ENCODE measurements at places on chromosomes 1 and 21.

DNA sequence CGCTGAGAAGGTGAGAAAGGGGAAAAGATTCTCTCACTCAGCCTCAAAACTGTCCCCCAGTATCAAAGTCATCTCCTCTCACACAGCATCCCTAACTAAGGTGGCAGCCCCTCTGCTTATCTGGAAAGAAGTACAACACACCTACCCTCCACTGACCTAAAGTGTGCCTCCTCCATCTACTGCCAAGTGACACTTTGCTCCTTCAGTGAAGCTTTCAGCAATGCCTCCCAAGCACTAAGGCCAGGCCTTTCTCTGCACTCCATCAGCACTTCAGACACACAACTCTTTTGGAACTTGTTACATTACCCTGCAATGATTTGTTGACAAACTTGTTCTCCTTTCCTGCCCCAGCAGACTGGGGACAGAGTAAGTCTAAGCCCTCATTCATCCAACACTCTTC is 1.4 kb downstream of the SH3BP5L start:
- DNase-seq, result no peak
- H3K4me1 ChIP-seq, result peaks cover 34% of the 10 kb centered on the region
- H3K27me3 ChIP-seq, result no peaks in the 10 kb centered on the region
- H3K27ac ChIP-seq, result no peak overlapping the region

- H3K4me1 ChIP-seq, result no peaks in the 10 kb centered on the region
- no peak for DNase-seq
- H3K36me3 ChIP-seq, result no peaks in the 10 kb centered on the region
- H3K4me3 ChIP-seq, result no peak overlapping the region
- no peak overlapping the region for H3K27ac ChIP-seq
- H3K27me3 ChIP-seq, result no peaks in the 10 kb centered on the region
These were observed 72.2 kb upstream of the PPIH start for GRCh38 chr1:42586016-42586415.

DNA sequence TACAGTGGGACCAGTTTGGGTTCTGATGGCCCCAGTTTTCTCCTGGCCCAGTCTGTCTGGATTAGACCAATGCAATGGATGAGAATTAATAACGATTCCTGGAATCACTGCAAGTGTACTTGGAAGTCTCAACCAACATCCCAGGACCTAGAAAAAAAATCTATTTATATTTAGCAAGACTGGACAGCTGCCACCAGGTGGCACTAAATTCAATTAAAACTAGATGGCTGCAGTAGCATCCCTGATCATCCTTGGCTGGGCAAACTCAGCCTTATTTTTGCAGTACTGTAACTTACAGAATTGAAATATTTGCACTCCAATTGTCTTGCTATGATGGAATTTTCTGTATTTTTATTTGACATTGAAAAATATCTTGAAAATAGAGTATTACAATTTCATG is 165.7 kb downstream of the NCAM2 start:
- no peak for DNase-seq
- H3K36me3 ChIP-seq, result no peaks in the 10 kb centered on the region
- H3K4me1 ChIP-seq, result no peaks in the 10 kb centered on the region
- no peaks in the 10 kb centered on the region for H3K27me3 ChIP-seq

DNA sequence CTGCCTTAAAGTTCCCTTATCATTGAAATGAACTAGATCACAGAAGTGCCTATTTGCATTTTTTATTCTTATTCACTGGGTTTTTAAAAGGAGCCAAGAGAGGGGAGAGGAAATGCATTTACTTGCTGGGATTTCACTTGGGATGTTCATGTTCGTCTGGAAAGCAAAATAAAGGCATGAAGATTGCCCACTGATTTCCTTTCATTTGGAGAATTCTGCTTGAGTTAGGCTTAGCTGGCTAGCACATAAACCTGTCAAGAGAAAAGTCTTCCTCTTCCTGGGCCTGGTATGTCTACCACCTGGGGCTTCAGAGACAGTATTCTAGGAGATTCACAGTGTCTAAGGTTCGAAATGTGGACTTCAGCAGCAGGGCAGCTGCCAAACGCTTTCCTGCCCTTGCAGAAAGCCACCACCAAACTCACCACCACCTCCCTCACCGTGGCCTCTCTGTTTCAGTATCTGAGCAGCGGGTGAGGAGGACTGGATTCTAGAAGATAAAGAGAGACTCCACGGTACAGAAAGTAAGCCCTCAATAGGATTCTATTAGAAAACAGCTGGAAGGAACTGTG is 44.5 kb downstream of the HIVEP3 start:
- no peaks in the 10 kb centered on the region for H3K36me3 ChIP-seq
- no peaks in the 10 kb centered on the region for H3K27me3 ChIP-seq
- no peak for DNase-seq
- no peaks in the 10 kb centered on the region for H3K4me1 ChIP-seq

GRCh38 chr1:116314305-116314919 is 58.6 kb upstream of the ATP1A1 start:
- no peaks in the 10 kb centered on the region for H3K27me3 ChIP-seq
- no peak overlapping the region for H3K4me3 ChIP-seq
- no peaks in the 10 kb centered on the region for H3K36me3 ChIP-seq

GRCh38 chr1:212328248-212328647 is 43.0 kb downstream of the PPP2R5A start:
- no peak for DNase-seq
- no peaks in the 10 kb centered on the region for H3K36me3 ChIP-seq
- H3K4me3 ChIP-seq, result no peak overlapping the region
- H3K4me1 ChIP-seq, result no peaks in the 10 kb centered on the region
- no peaks in the 10 kb centered on the region for H3K27me3 ChIP-seq

DNA sequence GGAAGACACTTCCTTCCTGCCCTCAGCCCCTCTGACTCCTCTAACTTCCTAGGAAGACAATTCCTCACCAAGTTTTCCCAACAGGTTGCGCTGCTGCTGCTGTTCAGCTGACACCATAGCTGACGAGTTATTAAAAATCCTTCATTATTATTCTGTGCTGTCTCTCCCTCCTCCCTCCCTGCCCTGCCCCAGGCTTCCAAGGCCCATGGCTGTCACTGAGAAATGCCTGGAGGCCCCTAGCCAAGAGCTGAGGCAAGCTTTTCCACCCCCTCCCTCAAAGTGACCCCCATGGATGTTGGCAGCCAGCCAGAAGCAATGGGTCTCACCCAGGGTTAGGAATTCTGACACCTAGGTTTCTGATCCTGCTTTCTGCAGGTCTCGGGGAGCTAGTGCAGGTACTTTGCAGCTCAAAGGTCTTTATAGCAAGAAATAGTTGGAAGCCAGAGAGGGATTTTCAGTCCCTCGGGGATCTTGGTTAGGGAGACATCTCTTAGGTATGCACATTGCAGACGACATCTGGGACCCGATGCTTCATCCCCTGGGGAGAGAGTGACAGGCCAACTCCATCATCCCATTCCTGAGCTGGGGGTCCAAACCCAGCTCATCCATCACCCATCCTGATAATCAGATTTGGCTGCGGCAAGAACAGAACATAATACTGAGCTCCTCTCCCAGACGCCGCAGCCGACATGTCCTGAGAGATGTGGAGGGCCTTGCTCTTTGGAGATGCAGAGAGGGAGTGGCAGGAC is 65.0 kb downstream of the KIRREL1 start:
- no peaks in the 10 kb centered on the region for H3K27me3 ChIP-seq
- no peaks in the 10 kb centered on the region for H3K36me3 ChIP-seq
- peaks cover 9% of the 10 kb centered on the region for H3K4me1 ChIP-seq
- DNase-seq, result no peak
- no peak overlapping the region for H3K4me3 ChIP-seq

- no peaks in the 10 kb centered on the region for H3K4me1 ChIP-seq
- H3K27me3 ChIP-seq, result no peaks in the 10 kb centered on the region
- H3K27ac ChIP-seq, result no peak overlapping the region
- no peak for DNase-seq
- H3K36me3 ChIP-seq, result no peaks in the 10 kb centered on the region
These were observed 102.1 kb downstream of the S1PR1 start for GRCh38 chr1:101338714-101339430.

DNA sequence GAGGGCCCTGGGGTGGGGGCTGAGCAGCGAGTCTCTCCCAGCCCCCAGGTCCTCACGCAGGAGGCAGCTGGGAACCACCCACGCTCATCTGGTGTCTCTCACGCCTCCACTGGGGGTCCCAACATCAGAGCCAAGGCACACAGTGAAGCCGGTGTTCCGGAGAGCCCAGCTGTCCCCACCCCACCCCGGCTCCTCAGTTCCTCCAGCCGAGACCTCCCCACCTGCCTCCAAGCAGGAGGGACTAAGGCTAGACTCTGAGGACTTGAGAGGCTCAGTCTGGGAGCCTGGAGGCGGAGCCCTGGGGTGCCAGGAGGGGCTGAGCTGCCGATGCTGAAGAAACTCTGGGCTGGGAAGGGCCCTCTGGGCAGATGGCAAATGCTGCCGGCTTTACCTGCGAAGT is 1.6 kb upstream of the HPCA start:
- H3K27me3 ChIP-seq, result peaks cover 8% of the 10 kb centered on the region
- peaks cover 3% of the 10 kb centered on the region for H3K4me1 ChIP-seq
- H3K36me3 ChIP-seq, result no peaks in the 10 kb centered on the region
- H3K4me3 ChIP-seq, result no peak overlapping the region
- H3K27ac ChIP-seq, result no peak overlapping the region

DNA sequence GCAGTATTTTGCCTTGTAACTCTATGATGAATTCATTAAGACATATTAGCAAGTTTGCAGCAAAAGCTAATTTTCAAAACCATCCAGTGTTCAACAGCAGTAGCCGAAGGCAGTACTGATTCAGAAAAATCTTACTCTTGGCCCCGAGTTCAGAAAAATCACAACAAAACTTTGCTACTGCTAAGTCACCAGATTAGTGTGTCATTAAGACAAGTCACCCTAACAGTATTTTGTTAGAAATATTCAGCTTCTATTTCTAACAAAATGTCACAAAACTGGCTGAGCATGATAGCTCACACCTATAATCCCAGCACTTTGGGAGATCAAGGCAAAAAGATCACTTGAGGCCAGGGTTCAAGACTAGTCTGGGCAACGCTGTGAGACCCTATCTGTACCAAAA is 8.2 kb downstream of the GTF2B start:
- DNase-seq, result no peak
- H3K4me1 ChIP-seq, result no peaks in the 10 kb centered on the region
- H3K27me3 ChIP-seq, result no peaks in the 10 kb centered on the region
- H3K27ac ChIP-seq, result no peak overlapping the region
- no peak overlapping the region for H3K4me3 ChIP-seq

DNA sequence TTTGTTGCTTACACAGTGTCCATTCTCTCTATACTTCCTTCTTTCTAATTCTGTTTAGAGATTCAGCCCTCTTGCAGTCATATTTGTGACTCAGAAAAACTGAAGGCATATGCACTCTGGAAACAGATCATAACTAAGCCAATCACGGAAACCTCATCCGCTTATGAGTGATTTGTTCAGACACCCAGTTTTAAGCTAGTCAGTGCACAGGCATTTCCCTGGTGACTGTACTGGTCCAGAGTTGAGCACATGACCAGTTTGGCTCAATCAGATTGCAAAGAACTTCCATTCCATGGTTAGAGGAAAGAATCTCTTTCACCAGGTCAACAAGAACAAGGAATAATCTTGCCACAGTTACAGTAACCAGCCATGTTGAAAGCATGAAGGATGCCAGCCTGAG is 69.2 kb upstream of the SGIP1 start:
- no peak overlapping the region for H3K27ac ChIP-seq
- H3K4me3 ChIP-seq, result no peak overlapping the region

DNA sequence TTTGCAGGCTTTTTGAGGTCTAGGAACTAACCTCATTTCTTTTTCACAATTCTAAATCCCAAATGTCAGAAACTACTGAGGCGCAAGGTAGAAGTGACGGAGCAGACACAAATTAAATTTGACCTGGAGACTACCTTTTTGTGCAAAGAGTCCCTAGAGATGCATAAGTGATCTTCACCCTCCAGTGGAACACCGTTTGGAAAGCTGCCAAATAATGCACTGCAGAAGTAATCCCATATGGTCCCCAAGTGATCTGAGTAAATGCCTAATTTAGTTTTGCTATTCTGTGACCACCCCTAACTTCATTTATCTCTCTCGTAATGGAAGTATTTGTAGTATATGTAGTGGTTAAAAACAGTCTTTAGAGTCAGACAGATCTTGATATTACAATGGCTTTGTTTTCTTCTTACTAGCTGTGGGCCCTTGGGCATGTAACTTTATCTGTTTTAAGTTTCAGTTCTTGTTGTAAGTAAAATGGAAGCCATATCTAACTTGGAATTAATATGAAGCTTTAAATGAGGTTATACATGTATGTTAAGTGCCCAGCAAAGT is 70.4 kb upstream of the IPO9 start:
- H3K27ac ChIP-seq, result no peak overlapping the region
- H3K36me3 ChIP-seq, result no peaks in the 10 kb centered on the region
- no peaks in the 10 kb centered on the region for H3K27me3 ChIP-seq
- no peak for DNase-seq
- H3K4me3 ChIP-seq, result no peak overlapping the region
- peaks cover 49% of the 10 kb centered on the region for H3K4me1 ChIP-seq

- no peak overlapping the region for H3K27ac ChIP-seq
- H3K4me3 ChIP-seq, result no peak overlapping the region
- H3K27me3 ChIP-seq, result no peaks in the 10 kb centered on the region
- no peak for DNase-seq
- H3K4me1 ChIP-seq, result no peaks in the 10 kb centered on the region
These were observed 8.1 kb downstream of the CD247 start for GRCh38 chr1:167510244-167510643.

- no peak overlapping the region for H3K27ac ChIP-seq
- H3K4me3 ChIP-seq, result no peak overlapping the region
- H3K4me1 ChIP-seq, result peaks cover 4% of the 10 kb centered on the region
- H3K36me3 ChIP-seq, result no peaks in the 10 kb centered on the region
- H3K27me3 ChIP-seq, result no peaks in the 10 kb centered on the region
These were observed 9.5 kb downstream of the PALMD start for GRCh38 chr1:99655376-99655775.

DNA sequence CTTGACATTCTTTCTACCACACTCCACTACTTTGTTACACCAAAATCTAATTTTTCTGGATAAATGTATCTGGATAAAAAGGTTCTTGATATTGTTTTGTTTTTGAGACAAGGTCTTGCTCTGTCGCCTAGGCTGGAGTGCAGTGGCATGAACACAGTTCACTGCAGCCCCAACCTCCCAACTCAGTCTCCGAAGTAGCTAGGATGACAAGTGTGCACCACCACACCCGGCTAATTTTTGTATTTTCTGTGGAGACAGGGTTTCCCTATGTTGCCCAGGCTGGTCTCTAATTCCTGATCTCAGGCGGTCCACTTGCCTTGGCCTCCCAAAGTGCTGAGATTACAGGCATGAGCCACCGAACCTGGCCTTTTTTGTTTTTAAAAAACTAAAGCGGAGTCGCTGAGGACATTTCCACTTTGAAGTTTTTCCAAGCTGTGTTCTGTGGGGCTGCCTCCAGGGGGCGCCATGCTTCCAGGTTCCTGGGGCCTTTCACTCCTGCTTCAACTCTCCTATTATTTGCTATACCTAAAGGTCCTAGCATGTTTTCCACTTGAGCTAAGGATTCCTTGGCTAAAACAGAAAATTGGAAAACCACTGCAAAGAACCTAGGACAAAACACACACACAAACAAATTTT is 14.1 kb upstream of the NCMAP start:
- no peaks in the 10 kb centered on the region for H3K4me1 ChIP-seq
- peaks cover 19% of the 10 kb centered on the region for H3K36me3 ChIP-seq
- H3K4me3 ChIP-seq, result no peak overlapping the region
- H3K27me3 ChIP-seq, result no peaks in the 10 kb centered on the region

Data from esophagus squamous epithelium (tissue), 5 donors.